B cell (primary cell): ENCODE measurements at places on chromosomes 7 and 10.
A peak's percentile ranks its signal among the peaks of the same experiment; 100 is the strongest.

DNA sequence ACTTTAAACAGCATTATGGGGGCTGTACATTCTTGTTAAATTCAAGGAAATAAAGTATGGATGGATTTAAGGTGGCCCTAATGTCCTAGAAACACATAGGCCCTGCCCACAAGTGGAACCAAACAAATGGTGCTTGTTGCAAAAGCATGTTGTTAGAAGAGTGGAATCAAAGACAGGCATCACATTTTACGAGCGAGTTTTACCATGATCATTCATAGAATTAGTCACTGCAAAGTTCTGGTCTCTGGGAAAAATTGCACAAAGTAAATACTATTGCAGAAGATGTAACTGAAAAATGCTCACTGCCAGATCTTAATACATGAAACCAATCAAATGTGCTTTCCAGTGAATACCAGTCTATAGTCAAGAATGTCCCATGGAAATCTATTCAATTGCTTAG, 677.1 kb downstream of the PARD3 start:
- no peak for DNase-seq

DNA sequence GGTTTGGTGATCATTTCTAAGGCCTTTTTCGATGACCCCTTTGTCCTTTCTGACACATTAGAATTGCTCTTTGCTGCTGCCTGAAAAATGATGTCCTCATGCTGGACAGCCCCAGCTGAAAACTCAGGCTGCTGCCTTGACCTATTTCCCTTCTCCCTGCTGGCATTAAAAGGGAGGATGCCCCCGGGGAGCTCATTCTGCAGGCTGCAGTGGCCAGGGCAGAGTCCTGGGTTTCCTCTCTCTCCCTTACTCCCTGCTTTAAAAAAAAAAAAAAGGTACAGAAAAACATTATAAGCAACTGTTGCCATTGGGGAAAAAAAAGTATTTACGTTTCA, 35.4 kb downstream of the LRRC4 start:
- no peak for DNase-seq

- no peak for DNase-seq
Measured at GRCh38 chr7:47326808-47327207, 255.1 kb downstream of the TNS3 start.

DNA sequence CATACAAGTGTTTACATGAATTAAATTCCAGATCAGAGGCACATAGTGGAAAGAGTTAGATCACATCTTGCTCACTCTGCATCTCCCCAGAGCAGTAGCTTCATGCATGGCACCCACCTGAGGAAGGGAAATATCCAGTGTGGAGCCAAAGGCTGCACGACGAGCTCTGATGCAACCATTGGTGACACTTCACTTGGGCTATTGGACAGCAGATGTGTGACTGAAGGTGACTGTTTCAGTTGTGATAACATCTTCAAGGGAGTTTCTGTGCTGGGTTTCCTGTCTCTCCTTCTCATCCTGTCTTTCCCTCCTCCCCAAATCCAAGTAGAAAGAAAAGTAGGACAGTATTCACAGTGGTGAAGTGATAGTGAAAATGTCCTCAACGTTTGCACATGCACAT, 115.0 kb downstream of the TAF3 start:
- DNase-seq, result no peak

- peak; percentile 70 for DNase-seq
Measured at GRCh38 chr7:29408841-29409243, 154.8 kb upstream of the PRR15 start.

DNA sequence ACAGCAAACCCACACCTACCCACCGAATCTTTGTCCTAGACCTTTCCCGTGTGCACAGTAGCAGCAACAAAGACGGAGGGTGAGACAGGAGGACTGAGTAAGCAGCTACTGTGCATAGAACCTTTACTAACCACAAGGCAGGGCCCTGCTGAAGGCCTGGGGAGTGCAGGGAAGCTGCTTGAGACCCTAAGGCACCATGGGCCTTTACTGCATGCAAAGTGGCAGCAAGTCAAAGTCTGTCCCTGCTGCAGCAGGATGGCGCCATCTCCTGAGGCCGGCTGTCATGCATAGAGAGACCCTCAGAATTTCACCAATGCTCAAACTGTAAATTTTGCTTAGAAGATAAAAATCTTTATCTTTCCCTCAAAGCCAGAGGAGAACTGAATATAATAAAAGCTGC, 610.5 kb downstream of the ACTR3B start:
- no peak for DNase-seq

GRCh38 chr7:89104748-89105685, 309.5 kb upstream of the TEX47 start:
- DNase-seq, result no peak

DNA sequence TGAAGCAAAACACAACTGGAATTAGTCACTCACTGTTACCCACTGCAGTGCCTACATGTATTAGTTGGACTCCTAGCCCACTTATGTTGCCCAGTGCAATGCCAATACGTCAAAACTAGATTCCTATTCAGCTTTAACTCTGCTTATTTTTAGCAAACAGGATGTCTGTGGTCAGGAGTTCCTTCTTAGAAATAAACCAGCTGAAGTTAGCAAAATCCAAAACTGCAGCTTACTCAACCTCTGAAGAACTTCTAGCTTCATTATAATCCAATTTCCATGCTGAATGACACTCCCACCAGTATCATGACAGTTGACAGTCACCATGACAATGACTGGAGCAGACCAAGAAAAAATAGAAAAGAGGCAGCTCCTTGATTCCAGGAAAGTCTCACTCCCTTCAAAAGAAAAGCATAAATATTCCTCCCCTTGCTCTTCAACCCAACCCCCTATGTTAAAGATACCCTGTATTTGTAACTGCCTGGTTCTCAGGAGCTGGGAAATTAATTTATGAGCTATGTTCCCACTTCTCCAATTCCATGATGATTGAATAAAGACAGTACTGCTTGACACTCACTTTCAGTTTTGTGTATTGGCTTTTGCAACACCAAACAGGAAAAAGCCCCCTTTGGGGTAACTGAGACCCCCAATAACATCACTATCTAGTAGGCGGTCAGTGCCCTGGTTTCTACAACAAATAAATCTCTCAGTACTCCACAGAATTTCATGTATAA, 327.4 kb downstream of the SORCS1 start:
- DNase-seq, result no peak

GRCh38 chr10:14601872-14602725, 172.6 kb downstream of the FAM107B start:
- peak; percentile 83 for DNase-seq

DNA sequence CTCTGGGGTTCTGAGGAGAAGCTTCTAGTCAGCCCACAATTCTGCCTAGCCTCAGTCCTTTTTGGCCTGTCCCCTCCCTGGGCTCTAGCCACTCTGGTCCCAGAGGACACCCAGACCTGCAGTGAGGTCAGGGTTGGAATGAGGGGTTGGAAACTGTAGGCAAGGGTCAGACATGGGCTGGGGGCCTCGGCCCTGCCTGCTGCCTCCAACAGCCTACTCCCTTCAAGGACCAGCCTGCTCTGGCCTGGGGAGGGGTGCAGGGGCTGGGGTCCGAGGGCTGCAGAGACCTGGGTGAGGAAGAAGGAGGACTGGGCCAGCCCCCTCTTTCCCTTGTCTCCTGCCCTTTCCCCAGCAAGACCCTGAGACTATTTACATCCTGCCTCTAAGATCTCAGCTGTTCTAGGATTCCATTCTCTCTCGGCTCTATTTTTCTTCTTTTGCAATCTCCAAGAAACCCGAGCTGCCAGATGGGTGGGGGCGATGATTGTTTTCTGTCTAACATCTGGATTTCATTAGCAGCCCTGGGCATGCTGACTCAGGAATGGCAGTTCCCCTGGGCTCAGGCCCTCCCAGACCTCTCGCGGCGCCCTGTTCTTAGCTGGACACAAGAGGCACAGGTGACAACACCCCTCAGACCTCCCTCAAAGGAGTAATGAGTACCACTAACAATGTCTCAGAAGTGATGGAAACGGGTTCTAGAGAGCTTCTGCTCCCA, 23.1 kb downstream of the ZCCHC24 start:
- DNase-seq, result no peak

- DNase-seq, result no peak
Measured at GRCh38 chr10:624605-625332, 64.7 kb downstream of the DIP2C start.

DNA sequence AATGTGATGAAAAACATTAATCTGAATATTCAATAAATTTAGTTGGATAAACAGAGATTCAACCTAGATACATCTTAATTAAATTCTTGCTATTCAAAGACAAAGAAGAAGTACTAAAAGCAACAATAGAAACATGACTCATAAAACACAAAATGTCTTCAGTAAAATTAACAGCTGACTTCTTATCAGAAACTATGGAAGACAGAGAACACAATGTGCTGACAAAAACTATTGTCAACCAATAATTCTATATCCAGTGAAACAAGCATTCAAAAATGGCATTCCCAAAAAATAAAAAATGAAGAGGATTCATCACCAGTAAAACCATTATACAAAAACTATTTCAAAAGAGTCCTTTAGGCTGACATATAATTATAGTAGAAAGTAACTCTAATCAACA, 400.5 kb upstream of the SORCS1 start:
- no peak for DNase-seq

GRCh38 chr10:51030480-51030879, 43.8 kb upstream of the PRKG1 start:
- DNase-seq, result no peak

GRCh38 chr10:24901686-24902399, 50.6 kb downstream of the PRTFDC1 start:
- no peak for DNase-seq

DNA sequence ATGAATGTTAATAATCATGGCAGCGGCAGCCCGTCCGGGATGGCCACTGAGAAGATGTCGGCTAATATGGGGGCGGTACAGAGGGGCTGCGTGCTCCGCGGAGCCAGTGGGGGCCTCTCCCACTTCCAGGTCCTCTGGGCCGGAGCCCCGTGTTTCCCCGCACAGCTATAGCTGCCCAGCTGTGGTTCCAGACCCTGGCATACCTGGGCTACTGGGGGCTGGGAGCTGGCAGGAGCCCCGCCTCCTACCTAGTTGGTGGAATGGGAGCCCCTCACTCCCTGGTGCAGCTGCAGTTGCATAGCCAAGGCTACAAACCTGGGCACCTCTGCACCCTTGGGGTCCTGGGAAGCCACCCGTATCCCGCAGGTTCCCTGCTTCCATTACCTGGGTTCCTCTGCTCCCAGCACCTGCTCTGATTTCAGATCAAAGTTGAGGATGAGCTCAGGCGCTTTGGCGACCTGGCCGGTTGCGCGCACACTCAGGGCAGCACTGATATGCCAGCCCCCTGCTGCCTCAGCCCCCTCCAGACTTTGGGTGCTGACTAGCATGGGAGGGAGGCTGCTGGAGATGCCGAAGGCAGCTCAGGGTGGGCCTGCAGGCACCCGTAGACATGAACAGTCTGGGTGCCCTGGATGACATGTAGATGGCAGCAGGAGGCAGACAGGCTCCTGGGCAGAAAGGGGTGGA, 236.5 kb upstream of the SEMA3D start:
- DNase-seq, result no peak

- no peak for DNase-seq
Measured at GRCh38 chr10:61910894-61911293, 9.4 kb downstream of the ARID5B start.

DNA sequence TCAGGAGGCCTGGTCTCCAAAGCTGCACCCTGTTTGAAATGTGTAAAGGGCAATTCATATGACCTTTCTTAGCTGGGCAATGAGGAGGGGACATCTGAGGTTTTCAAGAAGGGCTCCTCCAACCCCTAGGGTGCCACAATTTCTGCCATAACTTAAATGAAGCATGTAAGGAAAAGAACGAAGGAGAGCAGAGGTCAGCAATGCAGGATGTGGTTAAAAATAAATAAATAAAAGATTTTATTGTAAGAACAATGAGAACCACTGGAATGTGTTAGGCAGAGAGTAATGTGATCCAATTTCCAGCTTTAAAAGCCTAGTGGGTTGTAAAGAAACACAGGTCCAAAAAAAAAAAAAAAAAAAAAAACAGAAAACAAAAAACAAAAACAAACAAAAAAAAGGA, 673.1 kb downstream of the TNS3 start:
- DNase-seq, result no peak

DNA sequence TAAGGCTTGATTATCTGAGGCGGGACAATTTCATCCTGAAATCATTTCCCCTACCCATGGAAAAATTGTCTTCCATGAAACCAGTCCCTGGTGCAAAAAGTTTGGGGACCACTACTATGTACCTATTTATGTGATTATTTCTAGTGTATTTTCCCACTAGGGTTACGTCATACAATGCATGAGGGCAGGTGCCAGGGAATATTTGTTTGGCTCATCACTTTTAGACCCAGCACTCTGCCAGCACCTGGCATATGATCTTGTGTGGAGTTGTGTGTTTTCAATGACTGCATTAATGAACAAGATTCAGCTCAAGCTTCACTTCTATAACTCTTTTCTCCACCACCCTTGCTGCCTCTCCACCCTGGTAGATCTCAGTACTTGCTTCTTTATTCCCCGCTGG, 73.3 kb upstream of the TNKS2 start:
- no peak for DNase-seq

- DNase-seq, result no peak
Measured at GRCh38 chr10:88526501-88527105, 56.5 kb downstream of the RNLS start.

GRCh38 chr10:61937631-61938351, 36.3 kb downstream of the ARID5B start:
- DNase-seq, result no peak

- no peak for DNase-seq
Measured at GRCh38 chr7:15178065-15178464, 275.5 kb upstream of the DGKB start.

GRCh38 chr10:89738551-89739209, 37.3 kb downstream of the KIF20B start:
- DNase-seq, result peak; percentile 70

- DNase-seq, result no peak
Measured at GRCh38 chr10:22705527-22705926, 8.9 kb downstream of the PIP4K2A start.

DNA sequence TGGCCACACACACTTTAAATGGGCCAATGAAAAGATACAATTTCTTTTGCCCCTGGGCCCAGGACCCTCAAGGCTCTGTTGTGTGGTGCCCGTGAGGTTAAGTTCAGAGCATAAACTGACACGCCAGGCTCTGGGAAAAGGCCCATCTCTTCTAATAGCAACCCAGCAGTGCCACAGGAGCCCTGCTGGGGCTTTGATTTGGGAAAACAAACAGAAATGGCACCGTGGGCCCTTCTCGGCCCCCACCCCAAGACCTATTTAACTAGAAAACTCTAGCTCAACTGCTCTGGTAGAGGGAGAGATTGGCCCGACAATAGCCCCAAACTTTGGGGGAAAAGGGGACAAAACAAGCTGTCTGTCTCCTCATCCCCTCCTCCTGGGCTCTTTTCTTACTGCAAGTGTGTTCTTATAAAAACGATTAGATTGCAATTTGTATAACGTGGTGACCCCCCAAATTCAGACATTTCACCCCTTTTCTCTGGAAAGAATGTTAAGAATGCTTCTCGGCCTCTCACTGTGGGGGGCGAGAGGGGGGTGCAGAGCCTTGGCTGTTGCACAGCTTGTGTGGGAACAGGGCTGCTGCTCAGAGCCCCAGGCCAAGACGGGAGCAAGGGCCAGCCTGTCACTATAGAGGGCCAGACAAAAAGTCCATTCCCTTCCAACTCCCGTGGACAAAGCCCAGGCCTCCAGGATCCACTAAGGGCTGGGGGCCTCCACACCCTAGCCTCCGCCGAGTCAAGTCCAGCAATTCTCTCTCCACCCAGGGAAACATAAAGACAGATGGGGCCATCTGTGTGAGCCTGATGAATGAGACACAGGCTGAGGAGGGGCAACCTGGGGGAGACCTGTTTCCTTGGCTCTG, 26.8 kb downstream of the DPCD start:
- DNase-seq, result no peak
